CD4-positive, alpha-beta T cell treated with Interleukin-12 subunit alpha and Interleukin-12 subunit beta, for 1 hour (primary cell): ENCODE measurements at places on chromosomes 4 and X.

DNA sequence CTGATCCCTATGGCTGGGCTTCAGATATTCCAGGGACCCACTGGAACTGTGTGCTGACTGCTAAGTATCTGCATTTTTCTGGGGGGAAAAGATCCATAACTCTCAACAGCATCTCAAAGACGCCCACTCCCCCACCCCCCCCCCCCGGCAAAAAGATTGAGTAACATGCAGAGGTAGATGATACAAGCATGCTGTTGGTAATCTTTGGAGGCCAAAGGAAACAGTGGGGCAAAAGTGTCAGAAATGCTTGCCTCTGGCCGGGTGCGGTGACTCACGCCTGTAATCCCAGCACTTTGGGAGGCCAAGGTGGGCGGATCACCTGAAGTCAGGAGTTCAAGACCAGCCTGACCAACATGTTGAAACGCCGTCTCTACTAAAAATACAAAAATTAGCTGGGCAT is 12.2 kb downstream of the XPNPEP2 start:
- no peak for DNase-seq

- DNase-seq, result no peak
Observed at GRCh38 chr4:173910891-173911290, 372.6 kb downstream of the FBXO8 start.

GRCh38 chrX:68183612-68184214 is 249.6 kb downstream of the OPHN1 start:
- peak; percentile 10 for DNase-seq

GRCh38 chr4:144709793-144710525 is 64.0 kb downstream of the HHIP start:
- no peak for DNase-seq

DNA sequence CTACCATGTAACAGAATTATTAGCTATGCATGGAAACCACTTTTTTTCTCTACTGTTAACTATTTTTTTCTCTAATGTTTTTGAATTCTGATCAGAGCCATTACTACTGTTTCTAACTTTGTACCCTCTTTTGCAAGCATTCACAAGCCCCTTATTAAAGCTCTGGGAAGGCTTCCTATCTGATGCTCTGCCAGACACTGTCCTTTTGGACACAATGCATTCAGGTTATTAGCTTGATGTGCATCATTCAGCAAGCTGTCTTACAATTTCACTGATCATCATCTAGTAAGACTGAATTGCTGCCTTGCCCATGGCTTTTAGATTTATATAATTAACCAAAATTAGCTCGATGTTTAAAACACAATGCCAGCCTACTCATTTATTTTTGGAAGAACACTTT is 155.1 kb downstream of the NR3C2 start:
- no peak for DNase-seq

DNA sequence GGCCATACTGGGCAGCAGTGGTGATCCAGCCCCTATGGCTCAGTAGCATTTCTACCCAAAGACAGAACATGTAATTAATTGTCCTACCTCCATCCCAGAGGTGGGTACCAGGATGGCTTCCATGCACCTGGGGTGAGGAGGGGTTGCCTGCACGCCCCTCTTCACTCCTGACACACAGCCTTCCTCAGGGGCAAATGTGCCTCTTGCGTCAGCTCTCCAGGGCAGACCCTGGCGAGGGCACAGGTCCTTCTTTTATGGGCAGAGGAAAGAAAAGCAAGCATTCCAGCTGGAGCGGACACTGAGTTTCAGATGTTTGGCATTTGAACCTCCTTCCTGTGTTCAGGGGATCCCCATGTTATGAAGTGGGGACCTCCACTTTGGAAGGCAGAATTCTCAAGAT is 95.6 kb downstream of the PHKA2 start:
- DNase-seq, result no peak

DNA sequence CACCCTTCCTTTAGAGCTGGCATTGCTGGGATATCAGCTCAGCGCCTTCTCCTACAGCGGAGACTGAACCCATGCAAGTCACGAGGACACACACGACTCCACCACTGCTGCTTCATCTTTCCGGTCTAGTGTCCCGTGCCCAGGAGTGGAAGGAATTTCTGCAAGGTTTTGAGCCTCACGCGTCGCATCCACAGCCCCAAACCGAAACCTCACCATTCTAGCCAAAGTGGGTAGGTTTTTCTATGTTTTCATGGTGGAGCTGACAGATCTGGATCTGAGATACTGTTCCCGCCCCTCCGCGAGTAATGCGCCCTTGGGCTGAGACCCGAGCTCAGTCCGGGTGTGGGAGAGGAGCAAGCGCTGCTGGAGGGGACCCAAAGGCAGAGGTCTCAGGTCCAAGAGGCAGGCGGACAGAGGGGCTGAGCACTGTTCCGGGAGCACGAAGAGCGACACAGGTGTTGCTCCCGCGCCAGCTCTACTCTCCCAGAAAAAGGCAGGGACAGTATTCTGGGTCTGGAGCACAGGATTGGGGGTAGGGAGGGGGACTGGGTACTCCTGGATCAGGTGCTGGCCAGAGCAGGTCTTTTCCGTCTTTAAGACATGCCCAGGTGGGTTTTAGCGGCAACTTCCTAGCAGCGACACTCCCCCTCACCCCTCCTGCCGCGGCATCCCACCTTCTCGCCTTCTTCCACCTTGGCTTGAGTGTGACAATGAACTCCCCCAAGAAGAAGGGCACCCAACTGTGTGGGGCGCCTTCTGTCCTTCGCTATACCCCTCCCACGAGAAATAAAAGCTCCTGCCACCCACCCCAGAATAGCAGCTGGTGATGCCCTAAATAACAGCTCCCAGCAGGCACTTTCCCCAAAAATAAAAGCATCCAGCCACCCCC is 1.8 kb downstream of the EPHA5 start:
- DNase-seq, result no peak

GRCh38 chrX:134706138-134706537 is 47.9 kb upstream of the PLAC1 start:
- no peak for DNase-seq

GRCh38 chr4:13938299-13938698 is 310.8 kb upstream of the BOD1L1 start:
- DNase-seq, result no peak

- no peak for DNase-seq
Observed at GRCh38 chr4:21991050-21991449, 42.5 kb upstream of the KCNIP4 start.

GRCh38 chrX:41005445-41005992 is 79.7 kb upstream of the USP9X start:
- no peak for DNase-seq

DNA sequence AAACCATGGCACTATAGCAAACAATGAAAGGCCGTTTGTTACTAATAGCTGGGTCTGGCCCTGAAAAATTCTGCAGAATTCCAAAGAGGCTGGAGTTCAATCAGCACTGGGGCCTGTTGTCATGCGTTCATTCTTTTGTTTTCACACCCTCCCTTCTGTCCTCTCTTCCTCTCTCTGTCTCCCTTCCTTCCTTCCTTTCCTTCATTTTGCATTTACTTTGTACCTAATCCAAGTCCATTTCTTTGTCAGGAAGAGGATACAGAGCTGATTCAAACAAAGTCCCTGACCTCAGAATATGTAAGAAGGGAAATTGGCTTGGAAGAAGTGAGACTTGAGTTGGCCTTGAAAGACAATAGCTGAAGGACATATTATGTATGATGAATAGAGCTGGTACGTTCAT is 119.6 kb upstream of the LDB2 start:
- DNase-seq, result no peak

GRCh38 chr4:101807351-101807750 is 16.8 kb downstream of the BANK1 start:
- DNase-seq, result no peak

DNA sequence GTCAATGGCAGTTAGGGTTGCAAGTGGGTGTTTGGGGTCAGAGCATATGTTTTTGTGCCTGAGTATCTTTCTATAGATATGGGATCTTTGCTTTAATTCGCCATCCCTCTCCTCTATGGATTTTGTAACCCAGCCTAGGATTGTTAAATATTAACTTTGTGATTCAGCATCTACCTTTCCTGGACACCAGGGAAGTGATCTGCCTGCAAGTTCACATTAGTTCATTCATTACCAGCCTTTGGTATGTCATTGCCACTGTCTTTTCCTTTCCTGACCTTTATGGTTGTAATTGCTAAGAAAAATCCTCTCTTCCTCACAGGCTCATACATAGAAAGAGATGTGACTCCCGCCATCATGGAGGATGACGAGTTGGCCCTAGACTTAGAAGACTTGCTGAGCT is 73.8 kb downstream of the KIT start:
- DNase-seq, result no peak

DNA sequence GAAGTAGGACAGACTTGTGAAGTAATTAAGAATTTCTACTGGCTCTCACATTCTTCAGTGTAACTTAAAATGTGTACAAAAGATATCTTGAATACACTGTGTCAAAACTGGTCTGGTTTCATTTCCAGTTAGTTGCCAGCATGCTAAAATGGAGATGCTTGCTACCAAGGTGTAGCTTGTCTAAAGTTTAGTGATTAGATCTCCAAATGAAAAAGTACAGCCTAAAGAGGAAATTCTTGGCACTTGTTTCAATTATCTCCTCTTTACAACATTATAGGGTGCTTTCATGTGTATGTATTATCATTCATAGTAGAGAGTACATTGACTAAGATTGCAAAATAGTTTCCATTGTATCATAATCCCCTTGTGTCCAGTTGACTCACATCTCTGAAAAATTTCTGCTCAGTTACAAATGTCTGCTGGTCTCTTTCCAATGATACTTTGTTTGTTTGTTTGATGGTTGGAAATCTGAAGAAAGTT is 97.3 kb upstream of the SPRY1 start:
- no peak for DNase-seq

- DNase-seq, result no peak
Observed at GRCh38 chr4:130008461-130008860, 912.5 kb downstream of the C4orf33 start.

GRCh38 chr4:144579411-144580030 is 66.4 kb upstream of the HHIP start:
- no peak for DNase-seq

GRCh38 chrX:134443461-134443860 is 16.5 kb upstream of the HPRT1 start:
- no peak for DNase-seq

DNA sequence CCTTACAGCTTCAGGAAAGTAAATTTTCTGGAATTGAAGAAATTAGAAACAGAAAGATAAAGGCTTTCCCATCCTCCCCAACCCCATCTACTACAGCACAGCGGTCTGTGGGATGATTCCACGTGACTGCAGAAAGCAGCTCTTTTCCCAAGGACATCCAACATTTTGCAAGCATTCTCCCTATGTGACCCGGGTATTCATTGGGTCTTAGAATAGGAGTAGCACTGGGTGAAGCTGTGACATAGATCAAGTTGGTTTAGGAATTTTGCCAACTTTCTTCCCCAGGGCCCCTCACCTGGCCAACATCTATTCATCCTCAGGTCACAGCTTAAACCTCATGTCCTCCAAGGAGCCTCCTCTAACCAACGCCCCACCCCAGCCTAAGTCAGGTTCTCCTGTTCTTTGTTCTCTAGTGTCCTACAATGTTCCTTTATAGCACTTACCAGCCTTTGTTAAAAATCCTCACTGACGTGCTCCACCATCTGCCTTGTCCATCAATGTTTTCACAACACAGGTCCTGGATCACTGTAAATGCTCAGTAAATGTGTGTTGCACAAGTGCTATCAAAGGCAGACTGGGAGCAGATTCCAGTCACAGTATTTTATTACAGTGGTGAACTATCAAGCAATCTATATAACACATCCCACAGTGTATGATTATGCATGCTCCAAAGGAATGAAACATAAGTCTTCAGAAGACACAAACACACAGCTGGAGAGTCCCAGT is 80.9 kb upstream of the MTM1 start:
- DNase-seq, result no peak

- no peak for DNase-seq
Observed at GRCh38 chr4:139808808-139809756, 143.5 kb downstream of the MGST2 start.

DNA sequence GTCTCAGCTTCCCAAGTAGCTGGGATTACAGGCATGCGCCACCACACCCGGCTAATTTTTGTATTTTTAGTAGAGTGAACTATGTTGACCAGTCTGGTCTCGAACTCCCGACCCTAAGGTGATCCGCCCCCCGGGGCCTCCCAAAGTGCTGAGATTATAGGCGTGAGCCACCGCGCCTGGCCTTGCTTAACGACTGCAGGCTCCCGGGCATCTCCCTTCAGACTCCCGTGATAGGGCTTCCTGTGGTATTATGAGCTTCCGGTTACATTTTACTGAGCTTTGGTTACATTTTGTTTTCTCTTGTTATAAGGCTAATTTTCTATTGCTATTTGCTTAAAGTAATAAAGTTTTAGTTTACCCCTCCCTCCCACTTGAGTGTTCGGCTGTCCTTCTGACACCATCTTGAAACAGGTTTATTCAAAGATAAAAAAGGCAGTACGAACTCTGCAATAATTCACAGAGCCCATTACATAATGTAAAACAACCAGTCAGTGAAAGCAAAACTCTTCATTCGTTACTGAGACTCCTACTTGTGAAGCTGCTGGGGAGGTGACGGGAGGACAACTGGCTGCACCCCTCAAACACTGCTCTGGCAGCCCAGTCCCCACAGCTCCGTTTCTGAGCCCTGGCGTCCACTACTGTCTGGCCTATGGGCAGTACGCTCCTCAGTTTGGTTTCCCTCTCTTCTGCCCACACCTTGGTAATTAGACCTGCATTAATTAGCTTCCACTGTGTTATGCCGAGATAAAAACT is 795.7 kb upstream of the SLIT2 start:
- DNase-seq, result no peak

- peak; percentile 26 for DNase-seq
Observed at GRCh38 chr4:87209696-87210095, 10.7 kb downstream of the KLHL8 start.

DNA sequence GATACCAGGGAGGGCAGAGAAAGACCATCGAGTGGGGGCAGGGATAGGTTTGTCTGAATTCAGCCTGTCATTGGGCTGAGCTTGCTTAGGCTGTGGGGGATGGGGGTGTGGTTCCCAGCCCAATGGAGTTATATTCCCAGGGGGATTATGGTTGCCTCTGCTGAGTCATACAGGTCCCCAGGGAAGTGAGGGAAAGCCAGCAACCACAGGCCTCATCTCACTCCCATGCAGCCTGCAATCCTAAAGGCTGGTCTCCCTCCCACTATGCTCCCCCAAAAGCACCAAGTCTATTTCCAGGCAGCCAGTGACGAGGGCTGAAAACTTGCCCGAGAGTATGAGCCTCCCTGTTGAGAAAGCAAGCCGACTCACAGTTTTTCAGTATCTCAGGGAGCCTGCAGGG is 39.3 kb downstream of the AFM start:
- DNase-seq, result no peak

DNA sequence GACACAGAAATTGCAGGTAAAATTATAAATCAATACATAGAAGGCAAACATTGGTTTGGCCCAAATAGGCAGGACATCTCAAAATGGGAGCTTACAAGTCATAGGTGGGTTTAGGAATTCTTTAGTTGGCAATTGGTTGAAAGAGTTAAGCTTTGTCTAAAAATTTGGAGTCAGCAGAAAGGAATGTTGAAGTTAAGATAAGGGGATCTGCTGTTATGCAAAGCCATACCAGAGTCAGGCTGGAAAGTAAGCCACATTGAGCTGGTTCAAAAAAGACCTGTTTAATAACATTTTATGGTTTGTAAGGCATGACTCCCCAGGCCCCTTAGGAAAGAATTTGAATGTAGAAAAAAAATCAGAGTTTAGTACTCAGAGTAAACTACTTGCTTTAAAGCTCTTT is 92.6 kb downstream of the IL13RA2 start:
- DNase-seq, result no peak
